ENCODE measurements at places on chromosomes 5 and 9.
A peak's percentile ranks its signal among the peaks of the same experiment; 100 is the strongest.

GRCh38 chr5:143229426-143229895, 174.0 kb downstream of the NR3C1 start:
- DNase-seq: no peak

GRCh38 chr9:22022396-22022795, 13.3 kb upstream of the CDKN2B start:
- DNase-seq: no peak

DNA sequence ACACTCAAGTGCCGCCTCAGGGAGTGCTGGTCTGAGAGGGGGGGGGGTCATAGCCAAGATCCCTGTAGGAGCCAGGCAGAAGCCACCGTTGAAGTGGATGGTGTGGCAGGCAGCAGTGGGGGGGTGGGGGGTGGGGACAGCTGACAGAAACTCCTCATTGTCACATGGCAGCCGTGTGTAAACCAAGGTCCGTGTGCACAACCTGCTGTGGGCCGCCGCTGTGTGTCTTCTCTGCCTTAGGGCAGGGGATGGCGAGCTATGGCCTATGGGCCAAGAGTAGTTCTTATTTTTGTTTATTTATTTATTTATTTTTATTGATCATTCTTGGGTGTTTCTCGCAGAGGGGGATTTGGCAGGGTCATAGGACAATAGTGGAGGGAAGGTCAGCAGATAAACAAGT, 13.4 kb downstream of the SQSTM1 start:
- no peak for DNase-seq

GRCh38 chr9:81519816-81520495, 169.4 kb downstream of the TLE1 start:
- no peak for DNase-seq

- peak; percentile 54 for DNase-seq
These were observed 802 bp downstream of the ITGA2 start for GRCh38 chr5:52989781-52990527.

DNA sequence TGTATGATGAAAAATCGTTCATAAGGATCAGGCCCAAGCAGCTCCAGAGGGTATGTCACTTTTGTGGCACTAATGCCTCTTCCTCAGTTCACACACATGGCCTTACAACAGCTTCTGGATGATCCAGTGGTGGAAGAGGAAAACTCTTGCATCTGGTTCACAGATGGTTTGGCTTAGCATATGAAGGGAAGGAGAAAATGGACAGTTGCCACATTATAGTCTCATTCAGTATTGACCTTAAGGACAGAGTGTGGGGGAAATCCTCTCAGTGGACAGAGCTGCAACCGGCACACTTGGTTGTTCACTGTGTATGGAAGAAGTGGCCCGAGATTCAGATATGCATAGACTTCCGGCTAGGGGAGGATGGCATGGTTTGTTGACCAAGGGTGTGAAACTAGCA, 22.8 kb downstream of the C9orf57 start:
- no peak for DNase-seq

- DNase-seq: peak; percentile 10
These were observed 188.7 kb downstream of the GADD45G start for GRCh38 chr9:89793551-89793950.

GRCh38 chr9:105515811-105516413, 42.0 kb upstream of the FKTN start:
- DNase-seq: no peak

DNA sequence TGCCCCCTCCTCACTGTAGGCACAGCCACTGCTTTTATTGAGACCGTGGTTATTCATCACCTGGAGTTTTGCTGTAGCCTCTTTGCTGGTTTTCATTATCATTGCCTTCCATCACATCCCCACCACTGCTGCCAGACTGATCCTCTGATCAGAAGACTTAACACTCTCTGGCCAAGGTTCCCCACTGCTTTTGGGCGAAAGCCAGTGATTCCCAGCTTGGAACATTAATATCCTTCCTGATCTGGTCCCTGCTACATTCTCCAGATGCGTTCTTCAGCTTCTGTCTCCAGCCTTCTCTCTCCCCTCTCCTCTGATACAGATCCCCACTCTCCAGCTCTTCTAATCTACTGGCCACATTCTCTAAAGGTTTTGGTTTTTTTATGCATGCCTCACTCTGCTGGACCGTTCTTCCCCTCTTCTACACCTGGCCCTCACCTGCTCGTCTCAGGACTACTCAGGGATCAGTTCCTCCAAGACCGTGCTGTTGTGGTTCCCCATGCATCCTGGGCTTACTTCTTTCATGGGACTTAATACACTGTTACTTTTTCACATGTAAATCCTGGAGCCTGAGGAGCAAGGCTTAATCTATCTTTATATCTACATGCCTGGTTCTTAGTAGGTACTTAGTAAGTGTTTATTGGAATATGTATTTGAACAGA, 115.0 kb downstream of the PRKACG start:
- DNase-seq: no peak

DNA sequence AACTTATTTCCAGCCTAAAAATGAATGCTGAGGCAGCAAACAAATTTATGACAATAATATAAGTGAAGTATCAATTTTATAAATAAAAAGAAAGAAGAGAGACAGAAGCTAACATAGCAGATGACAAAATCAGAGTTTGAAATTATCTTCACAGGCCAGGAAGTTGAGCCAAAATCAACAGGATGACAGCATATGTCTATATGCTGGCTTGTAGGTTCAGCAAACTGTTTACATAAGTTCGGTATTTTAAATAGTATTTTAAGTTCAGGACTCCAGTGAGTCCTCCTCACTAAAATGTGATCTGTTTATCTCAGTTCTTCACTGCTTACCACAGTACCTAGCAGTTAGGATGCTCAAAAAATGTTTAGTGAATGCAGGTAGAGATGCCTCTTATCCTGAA, 359.6 kb upstream of the SMC2 start:
- no peak for DNase-seq

DNA sequence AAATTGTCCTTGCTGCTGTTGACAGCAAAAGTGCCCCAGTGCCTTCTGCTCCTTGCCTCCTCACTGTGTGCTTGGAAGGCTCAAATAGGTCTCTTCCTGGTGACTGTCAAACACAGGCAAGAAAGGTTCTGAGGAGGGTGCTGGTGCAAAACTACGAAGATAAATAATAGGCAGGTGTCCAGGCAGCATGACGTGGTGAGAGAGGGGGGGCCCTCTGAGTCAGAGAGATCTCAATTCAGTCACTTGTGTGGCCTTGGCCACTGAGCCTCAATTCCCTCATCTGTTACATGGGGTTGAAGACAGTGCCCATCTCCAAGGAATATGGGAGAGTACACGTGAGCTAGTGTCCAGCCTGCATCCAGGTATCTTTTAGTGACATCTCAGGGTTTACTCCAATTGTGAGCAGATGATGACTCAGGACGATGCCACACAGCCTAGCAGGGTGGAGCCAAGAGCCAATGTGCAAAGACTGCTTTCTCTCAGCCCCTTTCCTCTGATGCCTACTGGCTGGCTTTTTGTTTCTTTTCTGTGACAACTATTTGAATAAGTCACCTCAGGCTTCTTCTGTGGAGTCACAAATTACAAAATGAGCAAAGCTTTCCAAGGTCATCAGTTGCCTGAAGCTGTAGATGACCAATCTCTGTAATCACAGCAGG, 29.7 kb upstream of the SMIM32 start:
- DNase-seq: peak; percentile 13

DNA sequence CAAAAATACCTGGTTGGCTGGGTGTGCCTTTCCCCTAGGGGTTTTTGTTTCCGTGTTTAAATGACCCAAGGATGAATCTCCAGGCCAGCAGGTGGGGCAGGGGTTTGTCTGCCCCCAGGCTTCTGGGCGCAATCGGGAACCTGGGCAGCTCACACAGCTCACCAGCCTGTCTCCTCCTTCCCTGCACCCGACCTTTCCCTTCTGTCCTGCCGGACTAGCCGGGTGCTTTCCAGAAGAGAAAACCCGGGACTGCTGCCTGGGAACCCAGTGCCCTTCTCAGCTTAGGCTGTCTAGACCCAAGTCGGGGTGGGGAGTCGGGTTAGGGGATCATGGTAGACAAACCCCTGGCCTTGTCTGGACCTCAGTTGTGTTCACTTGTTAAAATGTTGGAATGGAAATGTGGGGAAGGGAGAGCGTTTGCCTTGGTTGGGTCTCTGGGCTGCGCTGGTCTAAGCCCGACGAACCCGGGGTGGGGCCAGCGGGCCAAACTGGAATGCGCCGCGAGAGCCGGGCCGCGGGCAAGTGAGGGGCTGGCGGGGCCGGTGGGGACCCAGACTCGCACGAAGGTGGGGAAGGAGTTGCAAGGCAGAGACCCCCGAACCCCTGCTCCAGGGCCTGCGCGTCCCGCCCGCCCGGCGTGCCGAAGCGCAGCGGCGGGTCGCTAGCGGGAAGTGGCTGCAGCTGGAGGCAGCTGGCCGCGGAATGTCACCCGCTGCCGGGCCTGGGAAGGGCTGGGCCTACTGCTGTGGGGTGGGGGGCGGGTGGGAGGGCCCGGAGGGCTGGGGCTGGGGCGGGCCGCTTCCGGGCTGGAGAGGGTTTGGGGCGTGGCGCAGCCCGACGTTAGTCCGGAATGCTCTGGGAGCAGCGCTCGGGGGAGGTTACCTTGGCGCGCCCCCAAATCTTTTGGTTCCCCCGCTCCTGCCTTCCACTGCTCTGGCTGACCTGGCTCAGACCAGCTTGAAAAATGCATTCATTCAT, 84.6 kb downstream of the DAB2IP start:
- DNase-seq: no peak

- no peak for DNase-seq
These were observed 561.1 kb downstream of the EBF1 start for GRCh38 chr5:158538506-158539074.

GRCh38 chr9:81465468-81466011, 223.8 kb downstream of the TLE1 start:
- DNase-seq: no peak
